ENCODE measurements at places on chromosomes 12 and 14. TPM values are rescaled to one million over a fixed set of nuclear protein-coding genes. Genes with fewer than 3 reads are reported as not detected.

Gene POTEG
- not detected for polyA plus RNA-seq

Gene KCTD10
- polyA plus RNA-seq: 48.8 TPM

Gene AP1G2
- polyA plus RNA-seq: 97.3 TPM

Gene RNASE2
- 1.9 TPM for polyA plus RNA-seq

Gene IRF2BPL
- polyA plus RNA-seq: 44.3 TPM

Gene DAZAP2
- polyA plus RNA-seq: 203 TPM

Gene NPFF
- polyA plus RNA-seq: 1.1 TPM

Gene RHOJ
- 65.0 TPM for polyA plus RNA-seq

Gene DHRS2
- polyA plus RNA-seq: 1.1 TPM

Gene IFNG-AS1
- polyA plus RNA-seq: not detected

Gene GLIPR1L1
- polyA plus RNA-seq: not detected

Gene FOXG1
- 0.11 TPM for polyA plus RNA-seq

Gene APOF
- polyA plus RNA-seq: 0.13 TPM

Gene LRRC10
- not detected for polyA plus RNA-seq

Gene FOXN3
- polyA plus RNA-seq: 54.1 TPM

Gene HAL
- polyA plus RNA-seq: 1.3 TPM

Gene RARG
- 46.4 TPM for polyA plus RNA-seq

Gene PRPH
- polyA plus RNA-seq: 1.7 TPM

Gene PLA2G1B
- polyA plus RNA-seq: 1.9 TPM

Gene GPX2
- 0.86 TPM for polyA plus RNA-seq

Gene SYT1
- 5.3 TPM for polyA plus RNA-seq

Gene CMA1
- polyA plus RNA-seq: 0.17 TPM

Gene CACNA1C
- polyA plus RNA-seq: 14.5 TPM

Gene MARCHF9
- polyA plus RNA-seq: 20.3 TPM

Gene ERP27
- polyA plus RNA-seq: 8.8 TPM

Gene OTOGL
- polyA plus RNA-seq: 0.55 TPM

Gene SLC6A12
- 0.52 TPM for polyA plus RNA-seq

Gene TEX52
- polyA plus RNA-seq: 4.5 TPM

Gene DTX1
- 3.6 TPM for polyA plus RNA-seq

Gene POLE2
- polyA plus RNA-seq: 21.0 TPM

Gene ACSM4
- not detected for polyA plus RNA-seq

Gene OR6C2
- polyA plus RNA-seq: not detected

Gene ACOT6
- polyA plus RNA-seq: not detected

Gene CBLN3
- 3.0 TPM for polyA plus RNA-seq

Gene LRFN5
- 5.8 TPM for polyA plus RNA-seq

All from left lung (tissue), 14 donors.